ENCODE measurements at places on chromosomes 16 and 17. TPM values are rescaled to one million over a fixed set of nuclear protein-coding genes. Genes with fewer than 3 reads are reported as not detected.

- no peak overlapping the region for H3K4me3 ChIP-seq
- peaks cover 98% of the 10 kb centered on the region for H3K36me3 ChIP-seq
- H3K27ac ChIP-seq: no peak overlapping the region
- peaks cover 24% of the 10 kb centered on the region for H3K4me1 ChIP-seq
Observed at GRCh38 chr16:31186930-31187807, 7.2 kb downstream of the FUS start.

GRCh38 chr17:36598951-36599401, 2.4 kb upstream of the MRM1 start:
- H3K4me1 ChIP-seq: peaks cover 13% of the 10 kb centered on the region
- peaks cover 4% of the 10 kb centered on the region for H3K36me3 ChIP-seq
- H3K4me3 ChIP-seq: no peak overlapping the region

GRCh38 chr17:28511858-28512461, 5.8 kb downstream of the FOXN1 start:
- H3K4me1 ChIP-seq: no peaks in the 10 kb centered on the region
- peaks cover 39% of the 10 kb centered on the region for H3K27me3 ChIP-seq
- DNase-seq: no peak
- no peaks in the 10 kb centered on the region for H3K36me3 ChIP-seq

DNA sequence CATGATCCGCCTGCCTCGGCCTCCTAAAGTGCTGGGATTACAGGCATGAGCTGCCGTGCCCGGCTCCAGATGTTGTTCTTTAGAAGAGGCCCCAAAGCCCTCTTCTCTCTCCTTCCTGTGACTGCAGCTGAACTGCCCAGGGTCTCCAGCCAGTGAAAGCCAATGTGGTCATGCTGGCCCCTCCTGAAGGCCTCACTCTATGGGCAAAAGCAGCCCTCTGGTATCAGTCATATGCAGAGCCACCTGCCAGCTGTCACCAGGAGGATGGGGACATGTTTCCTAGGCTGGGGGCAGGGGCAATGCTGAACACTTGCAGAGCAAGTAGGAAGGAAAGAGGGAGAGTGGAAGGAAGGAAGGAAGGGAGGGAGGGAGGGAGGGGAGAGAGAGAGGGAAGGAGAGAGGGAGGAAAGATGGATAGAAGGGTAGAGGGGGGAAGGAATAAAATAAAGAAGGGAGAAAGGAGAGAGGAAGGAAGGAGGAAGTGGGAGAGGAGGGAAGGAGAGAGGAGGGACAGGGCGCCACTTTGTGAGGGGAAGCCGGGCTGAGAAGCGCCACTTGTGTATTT, 36.0 kb downstream of the SOCS3 start:
- peak; percentile 53 for DNase-seq
- no peaks in the 10 kb centered on the region for H3K27me3 ChIP-seq
- peak overlapping the region; percentile 23 for H3K4me3 ChIP-seq
- H3K27ac ChIP-seq: peak overlapping the region; percentile 78
- no peaks in the 10 kb centered on the region for H3K36me3 ChIP-seq
- H3K4me1 ChIP-seq: peaks cover 26% of the 10 kb centered on the region

GRCh38 chr16:58862334-58863021, 128.4 kb upstream of the GOT2 start:
- DNase-seq: no peak
- no peak overlapping the region for H3K4me3 ChIP-seq
- H3K27ac ChIP-seq: no peak overlapping the region
- H3K4me1 ChIP-seq: no peaks in the 10 kb centered on the region

- no peak for DNase-seq
- no peaks in the 10 kb centered on the region for H3K36me3 ChIP-seq
- no peaks in the 10 kb centered on the region for H3K27me3 ChIP-seq
- H3K4me3 ChIP-seq: no peak overlapping the region
Observed at GRCh38 chr16:62933929-62934328, 897.7 kb upstream of the CDH8 start.

GRCh38 chr16:25553711-25554436, 137.9 kb upstream of the HS3ST4 start:
- H3K27me3 ChIP-seq: no peaks in the 10 kb centered on the region
- no peaks in the 10 kb centered on the region for H3K4me1 ChIP-seq
- no peak overlapping the region for H3K27ac ChIP-seq
- no peak for DNase-seq

TBC1D3G gene
- not detected for total RNA-seq
